ENCODE measurements at places on chromosomes 2 and 18.

- no peak for DNase-seq
These were observed 85.4 kb downstream of the NCKAP1 start for GRCh38 chr2:182952741-182953450.

DNA sequence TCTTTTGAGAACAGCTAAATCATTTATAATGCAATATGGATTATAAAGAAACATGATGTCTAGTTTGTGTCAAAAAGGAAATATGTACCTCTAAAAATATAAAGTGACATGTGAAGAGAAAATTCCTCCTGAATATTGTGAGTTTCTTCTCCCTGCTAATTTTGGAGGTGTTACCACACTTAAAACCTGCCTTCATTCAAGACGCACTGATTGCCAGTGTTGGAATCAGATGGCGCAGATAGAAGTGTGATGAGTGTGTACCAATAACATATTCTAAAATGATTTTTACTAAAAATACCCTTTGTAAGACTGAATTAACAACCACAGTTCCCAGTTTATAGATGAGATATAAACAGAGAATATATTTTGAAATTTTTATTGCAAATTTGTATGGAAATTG, 681.8 kb upstream of the LRATD1 start:
- DNase-seq: no peak

GRCh38 chr2:222477962-222478608, 53.7 kb downstream of the SGPP2 start:
- DNase-seq: no peak

DNA sequence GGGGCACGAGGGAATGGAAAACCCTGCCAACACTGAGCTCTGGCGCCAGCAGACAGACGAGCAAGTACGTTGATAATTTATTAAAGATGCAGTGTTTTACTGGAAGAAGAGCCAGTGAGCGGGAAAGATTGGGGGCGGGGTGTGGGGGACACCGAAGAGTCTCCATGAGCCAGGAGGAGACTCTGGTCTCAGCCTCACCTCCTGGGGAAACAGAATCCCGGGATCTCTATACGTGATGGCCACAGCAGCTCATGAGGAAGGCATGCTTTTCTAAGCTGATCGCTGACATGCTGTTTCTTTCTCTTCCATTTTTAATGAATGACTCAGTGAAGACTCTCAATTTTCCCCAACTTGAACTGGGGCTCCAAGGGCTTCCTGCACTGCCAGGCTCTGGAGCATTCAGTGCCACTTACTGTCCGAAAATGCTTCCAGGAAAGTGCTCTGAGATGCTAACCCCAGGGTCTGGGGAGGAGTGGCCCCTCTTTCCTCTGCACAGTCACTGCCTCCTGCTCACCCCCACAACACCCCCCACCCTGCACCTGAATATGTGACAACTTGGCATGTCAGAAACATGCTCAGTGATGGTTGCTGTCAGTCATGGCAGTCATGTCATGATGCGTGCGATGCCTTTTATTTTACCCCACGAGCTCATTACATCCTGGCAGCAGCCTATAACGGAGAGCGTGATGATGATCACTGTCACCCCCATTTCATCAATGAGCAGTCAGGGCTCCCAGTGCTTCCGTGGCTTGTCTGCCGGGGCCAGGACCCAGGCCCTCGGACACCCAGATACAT, 164.2 kb upstream of the CAPN13 start:
- DNase-seq: no peak

DNA sequence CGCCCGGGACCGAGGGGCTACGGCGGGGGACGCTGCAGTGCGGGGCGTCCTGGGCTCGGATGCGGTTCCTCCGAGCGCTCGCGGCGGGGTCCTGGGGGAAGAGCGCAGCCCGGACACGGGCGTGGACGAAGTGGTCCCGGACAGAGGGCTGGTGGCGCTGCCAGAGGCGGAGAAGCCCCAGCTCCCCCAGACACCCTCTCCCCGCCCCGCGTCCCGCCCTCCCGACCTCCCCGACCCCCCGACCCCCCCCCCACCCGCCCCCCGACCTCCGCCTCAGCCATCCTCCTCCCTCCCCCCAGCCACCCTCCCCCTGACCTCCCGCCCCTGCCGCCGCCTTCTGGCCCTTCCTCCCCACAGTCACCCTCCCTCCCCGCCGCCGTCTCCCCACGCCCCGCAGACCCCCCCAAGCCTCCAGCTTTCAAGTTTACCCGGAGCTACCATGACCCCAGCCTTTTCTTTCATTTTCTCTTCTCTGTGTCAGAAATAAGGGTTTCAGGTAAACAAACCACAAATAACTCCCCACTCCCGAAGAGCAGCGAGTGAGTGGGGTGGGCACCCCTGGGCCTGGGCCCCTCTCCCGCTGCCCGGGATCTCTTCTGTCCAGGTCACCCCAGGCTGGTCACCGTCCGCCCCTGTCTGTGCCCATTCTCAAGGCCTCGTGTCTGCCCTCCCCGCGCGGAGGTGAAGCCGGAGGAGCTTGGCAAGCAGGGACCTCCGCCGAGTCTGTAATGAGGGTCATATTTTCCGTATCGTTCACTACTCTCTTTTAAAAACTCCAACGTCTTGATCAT, 5.1 kb downstream of the NFATC1 start:
- DNase-seq: no peak

DNA sequence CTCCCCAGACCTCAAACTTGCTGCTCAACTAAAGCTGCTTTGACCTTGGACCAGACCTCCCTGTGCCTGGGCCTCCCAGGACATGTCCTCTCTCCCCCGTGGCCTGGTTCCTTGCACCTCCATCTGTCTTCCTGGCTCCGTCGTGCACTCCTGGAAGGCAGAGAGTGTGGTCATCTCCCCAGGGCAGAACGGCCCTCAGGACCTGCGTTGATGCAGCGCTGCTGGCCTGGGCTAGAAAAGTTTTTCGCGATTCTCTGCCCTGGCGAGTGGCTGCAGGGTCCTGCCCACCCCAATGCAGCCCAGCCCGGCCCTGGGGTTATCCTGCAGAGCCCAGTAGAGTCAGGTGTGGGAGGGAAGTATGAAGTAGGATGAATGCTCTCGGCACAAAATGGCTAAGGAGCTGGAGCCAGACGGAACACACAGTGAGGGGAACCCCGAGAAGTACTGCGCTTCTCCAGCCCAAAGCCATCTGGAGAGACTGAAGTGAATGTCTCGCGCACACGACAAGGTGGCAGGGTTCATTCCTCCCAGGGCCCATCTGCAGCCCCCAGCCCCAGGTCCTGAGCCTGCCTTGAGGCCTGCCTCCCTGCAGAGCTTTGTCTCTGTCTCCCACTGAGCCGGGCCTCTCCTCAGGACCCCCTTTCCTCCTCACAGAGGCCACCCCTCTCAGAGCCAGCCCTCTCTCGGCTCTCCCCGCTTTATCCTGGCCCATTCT, 41.7 kb downstream of the ATOH8 start:
- DNase-seq: no peak

DNA sequence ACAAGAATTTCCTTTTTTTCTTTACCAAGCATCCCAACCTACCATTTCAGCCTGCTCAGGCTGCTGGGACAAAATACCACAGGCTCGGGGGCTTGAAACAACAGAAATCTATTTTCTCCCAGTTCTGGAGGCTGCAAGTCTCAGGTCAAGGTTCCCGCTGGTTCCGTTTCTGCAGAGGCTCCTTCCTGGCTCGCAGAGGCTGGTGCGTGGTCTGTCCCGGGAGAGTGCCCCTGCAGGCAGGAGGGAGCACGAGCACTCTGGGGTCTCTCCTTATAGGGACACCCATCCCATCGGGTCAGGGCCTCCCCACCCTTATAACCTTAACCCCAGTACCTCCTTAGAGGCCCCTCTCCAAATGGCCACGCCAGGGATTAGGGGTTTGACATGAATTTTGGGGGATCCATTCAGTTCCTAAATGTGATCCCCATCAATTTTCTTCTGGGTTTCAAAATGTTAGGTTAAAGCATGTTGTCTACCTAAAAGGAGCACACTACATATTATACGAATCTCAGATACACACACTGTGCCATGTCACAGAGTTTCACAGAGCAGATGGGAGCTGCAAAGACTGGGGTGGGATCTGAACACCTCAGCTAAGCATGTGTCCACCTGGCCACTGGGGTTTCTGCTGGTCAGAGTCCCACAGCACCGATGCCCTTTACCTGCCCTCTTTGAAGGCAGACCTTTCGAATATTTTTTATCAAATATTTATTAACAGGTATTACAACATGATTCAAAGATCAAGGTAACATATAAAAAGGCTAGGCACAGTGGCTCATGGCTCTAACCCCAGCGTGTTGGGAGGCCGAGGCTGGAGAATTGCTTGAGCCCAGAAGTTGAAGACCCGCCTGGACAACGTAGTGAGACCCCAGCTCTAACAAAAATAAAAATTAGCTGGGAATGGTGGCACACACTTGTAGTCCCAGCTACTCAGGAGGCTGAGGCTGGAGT, 17.6 kb upstream of the ADI1 start:
- no peak for DNase-seq

GRCh38 chr2:36783246-36783645, 86.7 kb downstream of the VIT start:
- DNase-seq: no peak

DNA sequence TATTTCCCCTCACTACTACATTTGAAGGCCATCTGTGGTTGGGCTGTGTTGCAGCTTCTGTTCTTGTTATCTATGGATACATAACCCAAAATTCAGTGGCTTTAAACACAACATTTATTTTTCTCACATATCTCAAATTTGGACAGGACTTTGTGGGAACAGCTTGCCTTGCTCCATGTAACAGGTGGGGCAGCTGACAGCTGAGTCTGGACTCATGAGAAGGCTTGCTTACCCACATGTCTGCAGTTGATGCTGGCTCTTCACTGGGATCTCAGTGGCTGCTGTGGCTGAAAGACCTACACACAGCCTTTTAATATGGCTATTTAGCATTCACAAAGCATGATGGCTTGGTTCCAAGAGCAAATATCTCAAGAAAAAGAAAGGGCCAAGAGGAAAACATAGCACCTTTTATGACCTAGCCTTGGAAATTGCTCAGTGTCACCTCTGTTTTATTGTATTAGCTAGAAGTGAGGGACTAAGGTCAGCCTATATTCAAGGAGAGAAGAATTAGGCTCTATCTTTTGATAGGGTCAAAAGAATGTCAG, 296.8 kb upstream of the ZNF521 start:
- DNase-seq: no peak

DNA sequence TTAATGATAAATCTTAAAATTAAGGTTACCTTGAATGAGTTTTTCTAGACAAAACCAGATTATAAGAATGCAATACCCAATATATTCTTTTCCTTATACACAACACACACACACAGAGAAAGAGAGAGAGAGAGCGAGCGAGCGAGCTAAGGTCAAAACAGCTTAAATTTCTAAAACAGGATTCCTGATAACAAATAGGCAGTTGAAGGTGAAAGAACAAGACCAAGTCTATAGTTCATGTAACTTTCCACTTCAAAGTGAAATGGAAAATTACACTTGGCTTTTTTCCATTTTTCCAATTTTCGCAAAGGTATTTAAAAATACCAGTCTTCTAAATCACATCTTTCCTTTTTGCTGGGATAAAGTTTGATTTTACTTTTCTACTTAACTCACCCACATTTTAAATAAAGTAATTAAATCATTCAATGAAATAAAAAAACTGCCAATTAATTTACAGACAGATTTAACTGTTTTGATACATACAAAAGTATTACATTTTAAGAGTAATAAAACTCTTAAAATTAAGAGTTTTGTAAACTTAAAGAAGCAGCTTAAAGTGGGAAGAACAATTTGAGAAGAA, 98.8 kb downstream of the COBLL1 start:
- no peak for DNase-seq

GRCh38 chr2:37786191-37786698, 114.8 kb upstream of the CDC42EP3 start:
- no peak for DNase-seq

DNA sequence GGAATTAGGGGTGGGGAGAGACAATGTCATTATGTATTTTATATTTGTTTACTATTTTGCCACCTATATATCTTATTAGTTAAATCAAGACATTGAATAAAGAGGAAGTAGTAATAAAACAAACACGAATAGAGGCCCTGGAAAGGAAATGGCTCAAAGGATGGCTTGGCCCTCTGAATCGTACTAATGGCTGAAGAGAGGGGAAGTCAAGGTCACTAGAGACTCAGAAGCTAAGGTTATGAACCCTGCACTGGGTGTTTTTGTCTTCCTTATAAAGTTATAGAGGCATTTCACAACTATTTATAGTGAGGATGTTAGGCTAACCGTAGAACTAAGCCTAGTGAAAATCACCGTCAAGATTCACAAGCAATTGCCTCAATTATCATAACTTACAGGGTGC, 685.9 kb downstream of the ARHGAP15 start:
- DNase-seq: no peak

DNA sequence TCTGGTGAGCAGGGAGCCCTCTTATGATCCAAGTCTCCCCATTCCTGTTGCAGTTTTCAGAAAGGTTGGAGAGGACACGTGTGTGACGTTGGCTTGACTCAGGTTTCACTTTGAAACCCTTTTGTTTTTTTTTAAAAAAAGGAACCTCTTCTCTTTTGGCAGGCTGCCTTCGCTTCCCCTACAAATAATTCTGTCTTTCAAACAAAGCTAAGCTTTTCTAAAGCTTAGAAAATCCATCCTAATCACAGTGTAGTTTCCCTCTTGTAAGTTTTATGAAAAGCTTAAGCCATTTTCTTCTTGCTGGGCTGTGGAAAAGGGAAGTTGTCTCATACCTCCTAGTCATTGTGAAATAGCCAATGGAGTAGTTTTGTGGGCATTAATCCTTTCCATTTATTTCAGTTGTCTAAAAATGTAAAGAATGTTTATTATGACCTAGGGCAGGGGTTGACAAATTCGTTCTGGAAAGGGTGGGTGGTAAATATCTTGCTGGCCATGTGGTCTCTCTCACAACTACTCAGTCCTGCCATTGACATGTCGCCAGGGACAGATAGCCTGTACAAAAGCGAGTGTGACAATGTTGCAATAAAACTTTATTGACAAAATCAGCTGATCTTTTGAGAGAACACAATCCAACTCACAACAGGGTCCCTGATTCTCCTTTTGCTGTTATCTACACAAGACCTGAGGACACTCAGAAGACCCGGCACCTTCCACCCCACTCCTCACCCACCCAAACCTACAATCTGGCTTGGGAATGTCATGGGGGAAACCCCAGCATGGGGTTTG, 878.8 kb downstream of the RNF144A start:
- no peak for DNase-seq

- no peak for DNase-seq
These were observed 276.5 kb upstream of the ID2 start for GRCh38 chr2:8405334-8405733.

- no peak for DNase-seq
These were observed 50.9 kb upstream of the PSME4 start for GRCh38 chr2:54021702-54022101.

DNA sequence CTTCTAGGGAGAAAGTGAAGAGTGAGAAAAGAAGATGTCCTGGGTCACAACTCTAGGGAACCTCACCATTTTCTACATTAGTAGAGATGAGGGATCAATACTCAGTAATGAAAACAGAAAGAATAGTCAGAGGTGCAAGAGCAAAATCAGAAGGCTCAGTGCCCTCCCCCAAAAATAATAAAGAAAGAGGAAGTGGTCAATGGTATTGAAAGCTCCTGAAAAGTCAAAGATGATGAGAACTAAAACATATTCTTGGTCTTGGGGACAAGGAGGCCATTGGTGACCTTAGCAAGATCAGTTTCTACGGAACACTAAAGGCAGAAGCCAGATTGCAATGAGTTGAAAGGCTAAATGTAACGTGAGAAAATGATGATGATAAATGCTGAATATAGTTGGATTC, 24.5 kb upstream of the MYO1B start:
- no peak for DNase-seq

GRCh38 chr18:59699750-59700534, 2.7 kb upstream of the CCBE1 start:
- DNase-seq: no peak
